GM23338 (cell line): ENCODE measurements at places on chromosomes 16 and 17.

DNA sequence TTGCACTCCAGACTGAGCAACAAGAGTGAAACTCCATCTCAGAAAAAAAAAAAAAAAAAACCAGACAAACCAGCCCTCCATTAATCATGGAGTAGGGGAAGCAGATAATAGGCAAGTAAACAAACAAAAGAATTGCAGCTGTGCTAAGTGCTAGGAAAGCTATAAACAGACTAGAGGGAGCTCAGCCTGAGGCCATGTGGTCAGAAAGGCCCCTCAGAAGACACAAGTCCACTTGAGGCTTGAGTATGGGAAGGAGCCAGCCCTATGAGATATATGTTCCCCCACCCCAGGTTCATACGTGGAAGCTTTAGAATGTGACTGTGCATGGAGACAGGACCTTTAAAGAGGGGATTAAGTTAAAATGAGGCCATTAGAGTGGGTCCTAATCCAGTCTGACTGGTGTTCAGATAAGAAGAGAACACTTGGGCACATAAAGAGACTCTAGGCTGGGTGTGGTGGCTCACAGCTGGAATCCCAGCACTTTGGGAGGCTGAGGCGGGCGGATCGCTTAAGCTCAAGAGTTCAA is 132.6 kb upstream of the NOL11 start:
- H3K27me3 ChIP-seq: no peaks in the 10 kb centered on the region
- no peak for DNase-seq
- peaks cover 6% of the 10 kb centered on the region; the same call in 1 of the 2 replicates for H3K4me1 ChIP-seq
- no peak overlapping the region for H3K4me3 ChIP-seq
- H3K36me3 ChIP-seq: no peaks in the 10 kb centered on the region; the same call in 1 of the 2 replicates
- H3K27ac ChIP-seq: no peak overlapping the region

DNA sequence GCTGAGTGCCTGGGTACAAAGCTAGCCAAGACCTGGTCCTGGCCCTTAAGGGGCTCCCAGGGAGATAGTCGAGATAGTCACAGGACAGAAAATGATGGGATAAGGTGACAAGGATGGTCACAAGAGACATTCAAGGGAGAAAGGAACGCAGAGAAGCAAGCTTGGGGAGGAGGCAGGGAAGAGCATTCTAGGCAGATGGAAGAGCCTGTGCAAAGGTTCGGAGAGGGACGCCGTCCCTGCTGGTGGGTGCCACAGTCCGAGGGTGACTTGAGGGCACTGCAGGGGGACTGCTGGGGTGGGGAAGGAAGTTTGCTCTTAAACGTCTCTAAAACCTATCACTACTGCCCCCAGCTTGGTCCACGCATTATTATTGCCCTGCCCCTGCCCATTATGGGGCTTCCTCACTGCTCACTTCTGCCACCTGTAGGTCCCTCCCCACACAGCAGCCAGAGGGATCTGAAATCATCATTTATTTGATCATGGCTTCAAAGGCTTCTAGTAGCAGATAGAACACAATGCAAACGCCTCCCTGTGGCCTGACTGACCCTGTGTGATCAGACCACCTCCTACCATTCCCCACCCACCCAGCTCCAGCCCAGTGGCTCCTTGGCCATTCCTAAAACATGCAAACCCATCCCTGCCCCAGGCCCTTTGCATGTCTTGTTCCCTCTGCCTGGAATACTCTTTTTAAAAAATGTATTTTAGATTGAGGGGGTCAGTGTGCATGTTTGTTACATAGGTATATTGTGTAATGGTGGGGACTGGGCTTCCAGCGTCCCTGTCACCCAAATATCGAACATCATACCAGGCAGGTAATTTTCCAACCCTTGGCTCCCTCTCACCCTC is 60.3 kb downstream of the RMI2 start:
- peak; percentile 87 for DNase-seq
- no peaks in the 10 kb centered on the region for H3K27me3 ChIP-seq
- H3K36me3 ChIP-seq: no peaks in the 10 kb centered on the region

DNA sequence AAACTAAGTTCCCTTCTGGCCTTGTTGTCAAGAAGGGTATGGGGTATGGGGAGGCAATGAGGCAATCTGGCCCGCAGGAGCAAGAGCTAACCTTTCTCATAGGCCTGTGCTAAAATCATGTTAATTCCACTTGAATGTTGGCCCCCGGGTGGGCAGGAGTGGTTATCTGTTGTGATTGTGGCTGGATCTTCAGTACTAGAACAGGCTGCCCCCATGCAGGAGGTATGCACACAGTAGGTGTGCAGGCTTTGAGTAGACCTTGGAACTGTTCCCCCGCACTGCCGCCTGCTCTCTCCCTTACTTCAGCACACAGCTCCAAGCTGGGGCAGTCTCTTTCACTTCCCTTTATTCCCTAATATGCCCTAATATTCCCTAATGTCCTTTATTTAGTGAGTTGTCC is 52.4 kb upstream of the TANGO6 start:
- peak overlapping the region; percentile 99 for H3K27ac ChIP-seq
- H3K27me3 ChIP-seq: no peaks in the 10 kb centered on the region
- H3K4me3 ChIP-seq: no peak overlapping the region
- DNase-seq: peak; percentile 43

- H3K4me1 ChIP-seq: no peaks in the 10 kb centered on the region
- peaks cover 26% of the 10 kb centered on the region for H3K36me3 ChIP-seq
- peak; percentile 86 for DNase-seq
- no peaks in the 10 kb centered on the region for H3K27me3 ChIP-seq
- H3K4me3 ChIP-seq: no peak overlapping the region
- no peak overlapping the region for H3K27ac ChIP-seq
Observed at GRCh38 chr17:41695954-41696757, 7.5 kb downstream of the EIF1 start.

DNA sequence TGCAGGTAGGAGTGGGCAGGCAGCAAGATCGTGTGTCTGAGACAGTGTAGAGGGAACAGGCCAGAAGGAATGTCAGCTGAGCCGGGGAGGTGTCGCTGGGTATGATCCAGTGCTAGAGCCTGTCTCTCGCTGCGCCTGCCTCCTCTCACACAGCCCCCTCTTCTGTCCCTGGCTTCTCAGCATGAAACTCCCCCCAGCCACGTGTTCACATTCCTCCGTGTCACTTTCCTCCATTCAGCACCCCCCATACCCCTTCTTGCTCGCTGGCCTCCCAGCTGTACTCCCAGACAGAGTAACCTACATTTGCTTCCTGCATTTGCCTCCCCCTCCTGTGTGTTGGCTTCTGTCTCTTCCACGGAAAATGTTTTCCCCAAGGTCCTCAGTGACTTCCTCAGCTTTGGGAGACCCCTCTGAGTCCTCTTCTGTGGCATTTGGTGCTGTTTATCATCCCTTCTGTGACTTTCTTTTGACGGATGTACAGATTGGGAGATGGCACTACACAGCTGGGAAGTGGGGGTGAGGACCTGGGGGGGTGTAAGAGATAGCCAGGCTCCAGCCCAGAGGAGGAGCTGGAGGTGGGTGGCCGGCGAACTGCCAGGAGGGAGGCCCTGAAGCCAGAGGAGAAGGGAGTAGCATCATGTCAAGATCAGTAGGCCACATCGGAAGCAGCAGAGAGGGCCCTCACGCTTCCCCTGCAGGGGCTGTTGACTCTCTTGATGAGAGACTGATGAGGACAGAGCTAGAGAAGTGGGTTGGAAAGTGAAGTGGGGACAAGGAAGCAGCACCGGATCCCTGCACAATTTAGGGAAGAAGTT is 19.2 kb downstream of the SGF29 start:
- no peaks in the 10 kb centered on the region for H3K27me3 ChIP-seq
- no peak overlapping the region for H3K27ac ChIP-seq
- no peak overlapping the region for H3K4me3 ChIP-seq
- H3K4me1 ChIP-seq: peaks cover 6% of the 10 kb centered on the region
- no peaks in the 10 kb centered on the region for H3K36me3 ChIP-seq

DNA sequence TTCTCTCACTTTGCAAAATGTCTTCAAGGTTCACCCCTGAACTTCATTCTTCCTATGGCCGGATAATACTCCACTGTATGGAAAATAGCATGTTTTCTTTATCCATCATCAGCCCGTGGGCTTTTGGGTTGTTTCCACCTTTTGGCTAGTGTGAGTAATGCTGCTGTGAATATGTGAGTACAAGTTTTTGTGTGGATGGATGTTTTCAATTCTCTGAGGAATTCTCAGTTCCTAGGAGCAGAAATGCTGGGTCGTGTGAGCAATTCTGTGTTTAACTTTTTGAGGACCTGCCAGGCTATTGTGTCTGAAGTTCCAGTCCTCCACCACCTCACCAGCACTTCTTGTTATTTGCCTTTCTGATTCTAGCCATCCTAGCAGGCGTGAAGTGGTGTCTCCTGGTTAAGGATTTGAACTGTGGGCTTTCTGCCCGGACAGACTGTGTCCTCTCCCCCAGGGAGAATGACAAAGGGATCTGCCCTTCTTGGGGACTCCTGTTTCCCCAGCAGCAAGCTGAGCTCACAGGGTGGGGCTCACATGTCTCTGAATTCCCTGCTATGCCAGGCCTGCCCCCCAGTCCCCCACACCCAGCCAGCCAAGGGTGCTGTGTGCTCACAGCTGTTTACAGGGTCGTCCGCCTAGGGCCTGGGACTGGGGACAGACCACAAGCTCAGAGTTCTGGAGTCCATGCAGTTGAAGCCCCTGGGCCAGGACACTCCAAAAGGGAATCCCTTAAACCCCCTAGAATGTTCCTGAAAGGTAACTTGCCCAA is 92.2 kb upstream of the CIBAR2 start:
- H3K36me3 ChIP-seq: no peaks in the 10 kb centered on the region
- peaks cover 20% of the 10 kb centered on the region; the same call in 1 of the 2 replicates for H3K4me1 ChIP-seq
- no peak for DNase-seq
- H3K27ac ChIP-seq: no peak overlapping the region

DNA sequence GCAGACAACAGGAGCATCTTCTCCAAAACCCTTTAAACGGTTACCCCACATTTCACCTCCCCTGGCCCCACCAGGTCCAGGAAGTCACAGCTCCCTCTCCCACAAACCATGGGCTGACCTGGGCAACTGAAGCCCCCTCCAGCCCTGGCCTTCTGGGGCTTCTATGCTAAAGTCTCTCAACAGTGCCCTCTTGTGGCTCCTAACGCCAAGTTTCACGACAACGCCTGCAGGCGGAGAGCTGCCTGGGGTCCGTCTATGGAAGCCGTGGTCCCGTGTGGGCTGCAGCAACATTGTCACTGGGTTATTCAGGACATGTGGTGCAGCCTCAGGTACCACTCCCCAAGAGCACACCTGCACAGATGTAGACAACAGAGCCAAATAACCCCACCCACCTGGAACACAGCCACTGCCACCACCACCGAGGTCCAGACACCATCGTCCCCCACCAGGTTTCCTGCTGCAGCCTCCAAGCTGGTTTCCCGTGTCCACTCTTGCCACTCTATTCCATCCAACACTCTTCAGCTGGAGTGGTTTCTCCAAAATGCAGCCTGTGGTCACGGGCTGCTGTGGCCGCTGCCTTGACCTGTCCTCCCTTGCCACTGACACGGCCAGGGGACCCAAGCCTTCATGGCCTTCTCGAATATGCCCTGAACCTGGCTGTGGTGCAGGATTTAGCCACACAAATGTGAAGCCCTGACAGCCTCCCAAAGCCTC is 19.1 kb downstream of the C16orf95 start:
- H3K27me3 ChIP-seq: no peaks in the 10 kb centered on the region
- no peak overlapping the region for H3K27ac ChIP-seq
- peak; percentile 92 for DNase-seq
- H3K36me3 ChIP-seq: no peaks in the 10 kb centered on the region

GRCh38 chr16:1533443-1533951 is at the start of gene TMEM204:
Gene TMEM204, plus strand, starts transcription at chr16:1533666. Its CDS starts 610 bp downstream, at chr16:1534276.
- no peaks in the 10 kb centered on the region for H3K36me3 ChIP-seq
- peak; percentile 33 for DNase-seq
- H3K4me3 ChIP-seq: no peak within 1 kb of the TSS
- H3K4me1 ChIP-seq: no peaks in the 10 kb centered on the region

DNA sequence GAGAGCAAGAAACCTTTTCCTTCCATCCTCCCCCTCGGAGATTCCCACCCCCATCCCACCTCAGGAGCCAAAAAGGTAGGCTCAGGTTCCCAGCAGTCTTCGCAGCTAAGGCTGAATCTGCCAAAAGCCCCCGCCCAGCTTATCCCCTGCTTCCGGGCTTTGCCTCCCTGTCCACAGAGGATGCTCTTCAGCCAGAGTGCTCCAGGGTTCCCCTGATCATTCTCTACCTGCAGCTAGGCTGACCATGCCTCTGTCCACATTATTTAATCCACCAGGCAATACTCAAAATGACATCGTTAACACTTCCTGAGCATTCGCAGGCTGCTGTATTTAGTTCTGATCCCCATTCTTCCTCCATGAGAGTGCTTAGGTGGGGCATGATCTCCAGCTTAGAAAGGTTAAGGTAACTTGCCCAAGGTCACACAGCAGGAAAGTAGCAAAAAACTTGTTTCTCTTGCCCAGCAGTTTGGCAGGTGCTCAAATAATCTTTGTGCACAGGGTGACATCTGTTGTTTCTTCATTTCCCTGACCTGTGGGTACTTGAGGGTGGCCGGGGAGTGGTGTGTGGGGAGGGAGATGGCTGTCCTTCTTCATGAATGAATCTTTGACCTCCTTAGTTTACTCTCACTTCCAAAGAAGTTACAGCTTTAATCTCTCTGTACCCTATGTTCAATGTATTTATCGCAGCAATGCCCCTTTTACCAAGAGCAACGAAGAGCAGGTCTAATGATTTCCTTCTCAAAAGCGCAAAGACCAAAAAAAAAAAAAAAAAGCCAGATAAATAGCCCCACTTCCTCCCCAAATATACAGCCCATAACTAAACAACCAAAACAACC is 848 bp upstream of the TBKBP1 start:
- H3K4me1 ChIP-seq: peaks cover 23% of the 10 kb centered on the region
- peak overlapping the region; percentile 93 for H3K4me3 ChIP-seq
- H3K27me3 ChIP-seq: peaks cover 8% of the 10 kb centered on the region; the same call in 1 of the 2 replicates
- peak; percentile 43 for DNase-seq

- no peak overlapping the region for H3K4me3 ChIP-seq
- DNase-seq: no peak
- H3K36me3 ChIP-seq: no peaks in the 10 kb centered on the region
- no peaks in the 10 kb centered on the region for H3K27me3 ChIP-seq
- H3K4me1 ChIP-seq: no peaks in the 10 kb centered on the region
Observed at GRCh38 chr17:10563991-10564660, 14.7 kb upstream of the MYH2 start.

DNA sequence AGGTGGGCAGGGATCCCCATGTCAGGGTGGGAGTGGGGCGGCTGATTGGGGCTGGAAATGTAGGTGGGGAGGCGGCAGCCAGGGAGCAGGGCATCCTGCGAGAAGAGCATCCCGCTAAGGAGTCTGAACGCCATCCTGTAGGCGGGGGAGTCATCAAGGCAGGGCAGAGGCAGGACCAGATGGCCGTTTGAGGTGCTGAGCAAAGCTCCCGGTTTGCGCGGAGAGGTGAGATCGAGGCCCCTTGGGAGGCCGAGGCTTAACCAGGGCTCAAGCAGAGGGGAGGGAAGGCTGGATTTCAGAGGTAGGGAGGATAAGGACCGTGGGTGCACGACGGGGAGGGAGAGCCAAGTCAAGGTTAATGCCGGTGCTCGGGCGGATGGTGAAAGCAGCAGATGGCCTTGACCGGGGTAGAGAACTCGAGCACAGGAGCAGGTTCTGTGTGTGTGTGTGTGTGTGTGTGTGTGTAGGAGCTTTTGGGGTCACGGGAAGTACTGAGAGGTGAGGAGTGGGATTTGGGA is 472 bp upstream of the NME2 start:
- peaks cover 4% of the 10 kb centered on the region for H3K4me1 ChIP-seq
- H3K27ac ChIP-seq: no peak overlapping the region
- H3K4me3 ChIP-seq: peak overlapping the region; percentile 92
- peaks cover 53% of the 10 kb centered on the region for H3K36me3 ChIP-seq
- H3K27me3 ChIP-seq: no peaks in the 10 kb centered on the region
- peak; percentile 50 for DNase-seq
